ENCODE measurements at places on chromosomes 16 and 17.
A peak's percentile ranks its signal among the peaks of the same experiment; 100 is the strongest.

DNA sequence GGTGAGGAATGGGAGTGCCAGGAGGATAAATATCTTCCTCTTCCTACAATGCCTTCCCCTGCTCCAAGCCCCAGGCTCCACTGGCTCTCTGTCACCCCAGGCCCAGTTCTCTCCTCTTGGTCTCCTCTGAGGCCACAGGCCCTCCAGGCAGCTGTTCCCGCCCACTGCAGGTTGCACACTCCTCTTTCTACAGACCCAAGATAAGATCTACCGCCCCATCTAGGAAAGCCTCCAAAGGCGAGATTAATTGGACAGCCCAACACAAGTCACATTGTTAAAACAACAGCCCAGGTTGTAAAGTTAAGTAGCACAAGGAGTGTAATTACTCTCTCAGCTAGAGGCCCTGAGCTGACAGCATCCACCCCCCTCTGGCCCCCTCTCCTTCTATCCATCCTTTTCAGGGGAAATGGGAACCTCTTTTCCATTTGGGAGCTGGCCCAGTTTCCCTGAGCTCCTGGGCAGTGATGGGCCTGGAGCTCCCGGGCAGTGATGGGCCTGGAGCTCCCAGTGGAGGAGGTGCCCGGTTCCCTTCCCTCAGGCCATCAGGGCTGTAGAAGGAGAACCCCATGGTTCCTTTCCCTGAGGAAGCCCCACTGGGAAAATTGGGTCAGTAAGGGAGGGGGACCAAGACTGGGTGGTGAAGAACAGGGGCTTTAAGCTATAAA is 7.3 kb downstream of the DLX4 start:
- DNase-seq: no peak

DNA sequence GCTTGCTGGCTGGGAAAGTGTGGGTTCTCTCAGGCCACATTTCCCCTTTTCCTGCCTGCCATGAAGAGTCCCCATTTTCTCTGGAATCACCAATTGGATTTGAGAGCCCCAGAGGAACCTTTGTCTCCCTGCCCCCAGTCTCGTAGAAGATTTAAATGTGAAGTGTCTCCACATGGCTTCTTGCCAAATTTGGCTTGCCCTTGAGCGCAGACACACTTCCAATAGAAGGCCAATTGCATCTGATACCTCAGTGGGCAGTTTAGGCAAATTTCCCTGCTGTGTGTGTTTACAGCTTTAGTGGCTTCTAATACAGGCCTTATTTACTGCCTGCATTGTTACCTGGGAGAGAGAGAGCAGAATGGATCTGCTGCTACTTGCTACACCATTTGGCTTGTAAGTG is 29.7 kb downstream of the CDK5R1 start:
- DNase-seq: no peak

- no peak for DNase-seq
Observed at GRCh38 chr17:75199886-75200618, 5.4 kb upstream of the NUP85 start.

GRCh38 chr17:63440770-63441335 is 5.3 kb downstream of the CYB561 start:
- no peak for DNase-seq

DNA sequence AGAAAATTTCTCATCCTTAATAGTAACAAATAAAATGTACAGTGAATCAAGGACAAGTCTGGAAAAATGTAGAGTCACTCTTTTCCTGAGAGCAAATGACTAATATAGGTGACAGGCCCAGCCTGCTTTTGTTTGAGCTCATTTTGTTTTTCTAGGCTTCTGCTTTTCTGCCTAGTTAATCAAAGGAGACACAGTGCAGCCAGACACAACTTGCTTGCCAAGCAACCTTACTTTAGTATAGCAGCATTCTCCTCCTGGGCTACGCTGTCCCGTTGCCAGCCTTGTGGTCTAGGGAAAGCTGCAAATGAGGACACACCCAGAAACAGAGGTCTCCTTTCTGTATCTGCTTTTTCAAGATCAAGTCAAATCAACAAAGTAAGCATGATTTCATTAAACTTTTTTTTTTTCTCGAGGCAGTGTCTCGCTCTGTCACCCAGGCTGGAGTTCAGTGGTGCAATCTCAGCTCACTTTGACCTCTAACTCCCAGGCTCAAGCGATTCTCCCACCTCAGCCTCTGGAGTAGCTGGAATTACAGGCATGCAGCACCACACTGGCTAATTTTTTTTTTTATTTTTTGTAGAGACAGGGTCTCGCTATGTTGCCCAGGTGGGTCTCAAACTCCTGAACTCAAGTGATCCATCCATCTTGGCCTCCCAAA is 17.2 kb downstream of the GINS3 start:
- peak; percentile 67 for DNase-seq

DNA sequence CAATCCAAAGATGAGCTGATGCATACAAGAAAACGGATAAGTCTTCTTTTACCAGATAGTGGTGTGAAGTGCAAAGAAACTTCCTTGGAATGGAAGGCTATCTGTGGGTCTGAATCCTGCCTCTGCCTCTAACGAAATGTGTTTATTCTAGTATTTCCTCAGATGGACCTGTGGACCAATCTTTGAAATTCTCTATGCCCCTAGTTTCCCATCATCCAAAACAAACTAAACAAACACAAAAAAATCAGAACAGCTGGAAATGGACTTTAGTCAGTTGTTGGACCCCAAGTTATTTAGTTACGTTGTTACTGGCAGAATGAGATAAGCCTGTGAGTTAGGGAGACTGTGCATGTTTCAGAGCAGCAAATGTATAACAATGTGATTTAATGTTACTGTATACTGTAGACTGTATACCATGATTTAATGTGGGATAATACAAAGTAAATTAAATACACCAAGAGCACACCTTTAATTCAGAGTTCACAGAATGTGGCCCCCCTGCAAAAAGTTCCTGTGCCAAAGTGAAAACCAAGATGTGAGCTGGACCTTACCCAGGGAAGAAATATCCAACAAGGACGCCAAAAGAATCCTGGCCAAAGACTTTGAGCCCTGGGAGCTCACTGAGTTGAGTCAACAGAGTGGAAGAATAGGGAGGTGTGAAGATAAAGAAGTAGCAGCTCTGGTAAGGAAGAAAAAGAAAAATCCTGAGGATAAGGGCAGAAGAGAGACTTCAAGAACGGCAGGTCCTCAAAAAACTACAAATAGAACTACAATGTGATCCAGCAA is 255.2 kb downstream of the CNTNAP4 start:
- DNase-seq: no peak

DNA sequence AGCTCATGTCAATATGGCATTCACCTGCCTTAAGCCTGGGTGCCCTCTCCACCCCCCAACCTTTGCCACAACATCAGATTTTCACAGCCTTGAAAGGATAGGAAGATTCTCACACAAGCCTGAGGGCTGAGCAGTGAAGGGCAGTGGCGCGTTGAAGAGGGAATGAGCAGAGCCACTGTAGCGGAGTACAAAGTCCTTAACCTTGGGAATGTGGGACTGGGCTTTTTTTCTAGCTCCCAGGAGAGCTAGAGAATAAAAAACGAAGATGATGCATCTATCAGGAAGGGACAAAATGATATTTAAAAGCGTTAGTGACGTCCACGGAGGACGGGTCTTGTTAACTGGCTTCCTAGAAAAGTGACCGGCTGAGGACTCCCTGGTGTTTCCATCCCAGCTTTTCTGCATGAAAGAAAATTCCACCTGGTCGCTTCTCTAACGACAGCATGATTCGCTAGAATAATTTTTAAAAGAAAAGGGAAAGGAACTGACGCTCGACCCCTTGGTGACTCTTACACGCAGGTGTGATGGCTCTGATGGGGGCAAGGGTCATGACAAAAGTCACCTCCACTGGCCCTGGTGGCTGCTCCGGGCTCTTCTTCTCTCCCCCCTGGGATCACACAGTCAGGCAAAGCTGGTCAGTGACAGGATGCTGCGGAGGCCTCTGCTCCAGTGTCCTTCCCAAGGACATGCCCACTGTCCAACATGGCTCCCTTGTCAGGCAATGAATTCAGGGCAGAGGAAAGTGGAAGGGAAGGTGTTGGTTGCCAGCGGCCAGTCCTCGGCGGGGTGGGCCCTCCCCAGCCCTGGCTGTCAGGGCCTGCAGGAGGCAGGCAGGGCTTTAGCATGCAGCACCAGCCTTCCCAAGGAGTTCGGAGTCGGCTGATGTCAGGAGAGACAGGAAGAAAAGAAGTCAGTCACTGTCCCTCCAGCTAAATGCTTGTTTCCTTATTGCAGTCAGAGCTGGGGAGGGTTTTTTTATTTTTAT is 58.4 kb upstream of the IRX3 start:
- DNase-seq: no peak

DNA sequence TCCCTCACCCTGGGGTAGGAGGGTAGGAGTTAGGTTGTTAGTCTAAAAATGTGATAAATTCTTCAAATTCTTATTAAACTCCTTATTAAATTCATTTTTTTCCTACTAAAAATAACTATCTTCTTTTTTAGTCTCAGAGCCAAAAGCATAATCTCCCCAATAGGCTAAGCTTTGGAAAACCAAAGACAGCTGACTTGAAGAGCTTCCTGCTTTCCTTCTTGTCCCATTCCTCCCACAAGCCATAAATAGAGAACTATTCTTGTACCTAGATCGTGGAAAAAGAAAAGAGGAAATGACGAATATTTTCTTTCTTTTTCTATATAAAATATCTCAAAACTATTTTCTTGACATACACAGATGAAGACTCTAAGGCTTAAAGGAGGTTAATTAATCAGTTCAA is 486.9 kb downstream of the CDH8 start:
- DNase-seq: no peak

All from stomach (tissue), 19 donors.